Renal cortex interstitium (tissue), 15 donors: ENCODE measurements at places on chromosomes 12 and 14. TPM values are rescaled to one million over a fixed set of nuclear protein-coding genes. Genes with fewer than 3 reads are reported as not detected.

- no peak for DNase-seq
These were observed 23.9 kb downstream of the DIO3 start for GRCh38 chr14:101585211-101585610.

- DNase-seq: no peak
These were observed 340.2 kb downstream of the DPF3 start for GRCh38 chr14:72553656-72554055.

GRCh38 chr14:23147676-23148075, 28.6 kb upstream of the CEBPE start:
- DNase-seq: no peak

DNA sequence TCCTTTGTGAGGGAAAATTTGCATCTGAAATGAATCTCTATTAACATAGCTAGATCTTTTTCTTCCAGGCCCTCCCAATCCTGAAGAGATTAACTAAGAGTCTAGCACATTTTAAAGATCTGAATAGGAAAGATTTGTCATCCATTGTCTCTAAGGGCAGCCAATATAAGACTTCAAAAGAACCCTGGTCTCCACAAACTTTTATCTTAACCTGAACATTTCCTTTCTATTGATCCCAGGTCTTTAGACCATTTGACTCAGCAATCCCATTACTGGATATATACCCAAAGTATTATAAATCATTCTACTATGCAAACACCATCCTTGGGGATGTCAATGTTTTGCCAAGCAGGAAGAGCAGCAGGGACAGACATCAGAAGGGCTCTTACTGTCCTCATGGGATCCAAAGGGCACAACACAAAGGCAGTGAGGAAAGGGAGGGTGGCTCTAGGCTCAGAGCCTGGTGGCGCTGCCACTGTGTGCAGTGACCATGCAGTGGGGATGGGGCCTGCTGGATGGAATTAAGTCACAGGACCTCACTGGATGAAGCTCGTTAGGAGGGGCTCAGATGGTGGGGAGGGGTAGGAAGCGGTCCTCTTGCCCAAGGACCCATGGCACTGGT, 12.7 kb upstream of the BDKRB2 start:
- no peak for DNase-seq

- DNase-seq: no peak
These were observed 229.2 kb upstream of the TMTC1 start for GRCh38 chr12:30012816-30013450.

The DLK1 gene
- 5.2 TPM for polyA plus RNA-seq

The SCN8A gene
- 2.0 TPM for polyA plus RNA-seq

The CLEC2A gene
- polyA plus RNA-seq: not detected

The NRXN3 gene
- polyA plus RNA-seq: 6.4 TPM

The NGB gene
- not detected for polyA plus RNA-seq

The HNF1A gene
- polyA plus RNA-seq: 12.8 TPM
